ENCODE measurements at places on chromosomes 6 and 20. TPM values are rescaled to one million over a fixed set of nuclear protein-coding genes. Genes with fewer than 3 reads are reported as not detected.
A peak's percentile ranks its signal among the peaks of the same experiment; 100 is the strongest.

RAB23 gene
- total RNA-seq, result 0.07 TPM

GRCh38 chr6:156587751-156588301 lies 189.4 kb upstream of the ARID1B start:
- DNase-seq, result no peak

DNA sequence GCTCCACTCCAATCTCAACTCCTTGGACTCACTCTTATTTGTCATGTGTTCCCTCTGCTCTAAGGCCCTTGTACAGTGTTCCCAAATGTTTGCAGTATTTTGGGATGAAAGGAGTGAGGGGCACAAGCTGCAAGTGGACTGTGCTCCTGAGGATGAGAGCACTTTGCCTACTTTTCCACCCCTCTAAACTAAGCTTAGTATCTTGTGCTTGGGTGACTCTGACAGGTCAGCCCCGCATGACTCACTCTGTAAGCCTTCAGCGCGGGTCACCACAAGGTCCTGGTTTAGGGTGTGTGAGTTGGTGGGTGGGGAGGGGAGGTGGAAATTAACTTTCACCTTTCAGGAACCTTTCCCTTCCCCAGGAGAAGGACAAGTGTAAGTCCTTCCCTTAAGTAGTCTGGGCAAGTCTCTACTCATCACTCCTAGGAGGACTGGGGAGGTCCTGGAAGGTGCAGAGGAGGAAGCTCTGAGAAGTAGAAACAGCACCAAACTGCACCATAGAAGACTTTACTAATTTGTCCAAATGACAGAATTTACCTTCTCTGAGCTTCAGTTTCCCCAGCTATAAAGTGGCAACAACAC lies 68.8 kb upstream of the EPB41L1 start:
- no peak for DNase-seq

GRCh38 chr6:87656857-87657256 lies 45.2 kb downstream of the AKIRIN2 start:
- no peak for DNase-seq

DNA sequence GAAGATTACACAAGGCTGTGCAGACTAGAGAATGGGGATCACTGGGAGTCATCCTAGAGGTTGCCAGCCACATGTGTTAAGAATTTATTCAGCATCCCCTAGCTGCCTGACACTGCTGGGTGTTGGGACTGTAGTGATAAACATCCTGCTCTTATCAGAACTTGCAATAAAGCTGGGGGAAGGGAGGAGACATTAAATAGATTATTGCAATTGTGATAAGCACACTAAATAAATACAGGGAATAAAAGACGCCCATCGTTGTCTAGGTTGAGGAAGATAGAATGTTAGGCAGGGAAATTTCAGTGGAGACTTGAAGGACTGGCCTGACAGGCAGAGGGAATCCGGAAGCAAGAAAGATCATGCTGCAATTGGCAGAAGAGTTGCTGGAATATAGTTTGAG lies 33.2 kb upstream of the TRAM2 start:
- no peak for DNase-seq

C6orf15 gene
- not detected for total RNA-seq

DNA sequence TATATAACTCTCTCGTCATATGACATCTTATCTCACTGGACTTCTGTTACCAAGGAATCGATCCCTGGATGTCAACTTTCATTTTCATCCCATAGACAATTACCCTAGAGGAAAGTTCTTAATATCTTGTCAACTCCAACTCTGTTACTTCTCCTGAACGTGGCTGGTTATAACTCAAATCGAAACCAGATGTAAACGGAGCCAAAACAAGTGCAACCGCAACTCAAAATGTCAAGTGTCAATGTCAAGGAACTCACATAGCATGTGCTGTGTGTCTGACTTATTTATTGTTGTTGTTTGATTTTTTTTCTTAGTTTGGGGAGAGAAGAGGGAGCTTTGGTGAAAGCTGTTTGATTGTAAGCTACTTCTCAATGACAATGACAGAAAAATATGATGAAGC lies 108.6 kb downstream of the VIP start:
- no peak for DNase-seq

- no peak for DNase-seq
Observed at GRCh38 chr6:30334075-30334783, 7.5 kb downstream of the TRIM39 start.

- no peak for DNase-seq
Observed at GRCh38 chr6:91437315-91437729, 850.5 kb upstream of the MAP3K7 start.

NKX2-4 gene
- not detected for total RNA-seq

FHL5 gene
- not detected for total RNA-seq

- DNase-seq, result no peak
Observed at GRCh38 chr6:110778333-110778732, 36.9 kb downstream of the CDK19 start.

- DNase-seq, result no peak
Observed at GRCh38 chr6:22530506-22530905, 38.9 kb upstream of the HDGFL1 start.

TAP2 gene
- 165 TPM for total RNA-seq

SSTR4 gene
- not detected for total RNA-seq

TPX2 gene
- 5.4 TPM for total RNA-seq

DNA sequence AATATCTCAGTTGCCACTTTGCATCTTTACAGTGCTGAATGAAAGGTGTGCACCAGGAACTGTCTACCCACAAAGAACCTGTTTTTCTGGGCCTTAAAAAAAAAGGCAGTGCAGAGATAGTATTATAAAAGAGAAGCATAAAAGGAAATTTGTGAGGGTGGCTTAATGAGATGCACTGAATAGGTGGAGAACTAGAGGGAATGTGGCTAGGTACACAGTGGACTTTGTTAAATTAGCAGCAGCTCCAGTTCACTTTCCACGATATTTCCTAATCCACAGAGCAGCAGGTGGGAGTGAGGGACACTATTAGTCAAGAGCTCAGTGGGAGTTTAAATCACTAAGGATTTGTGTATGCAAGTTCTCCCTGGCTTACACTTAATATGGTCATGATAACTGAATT lies 38.8 kb downstream of the MAP7 start:
- no peak for DNase-seq

GRCh38 chr20:63411151-63411897 lies 50.2 kb upstream of the CHRNA4 start:
- no peak for DNase-seq

GRCh38 chr6:11064836-11065235 lies 20.7 kb upstream of the ELOVL2 start:
- no peak for DNase-seq

DNA sequence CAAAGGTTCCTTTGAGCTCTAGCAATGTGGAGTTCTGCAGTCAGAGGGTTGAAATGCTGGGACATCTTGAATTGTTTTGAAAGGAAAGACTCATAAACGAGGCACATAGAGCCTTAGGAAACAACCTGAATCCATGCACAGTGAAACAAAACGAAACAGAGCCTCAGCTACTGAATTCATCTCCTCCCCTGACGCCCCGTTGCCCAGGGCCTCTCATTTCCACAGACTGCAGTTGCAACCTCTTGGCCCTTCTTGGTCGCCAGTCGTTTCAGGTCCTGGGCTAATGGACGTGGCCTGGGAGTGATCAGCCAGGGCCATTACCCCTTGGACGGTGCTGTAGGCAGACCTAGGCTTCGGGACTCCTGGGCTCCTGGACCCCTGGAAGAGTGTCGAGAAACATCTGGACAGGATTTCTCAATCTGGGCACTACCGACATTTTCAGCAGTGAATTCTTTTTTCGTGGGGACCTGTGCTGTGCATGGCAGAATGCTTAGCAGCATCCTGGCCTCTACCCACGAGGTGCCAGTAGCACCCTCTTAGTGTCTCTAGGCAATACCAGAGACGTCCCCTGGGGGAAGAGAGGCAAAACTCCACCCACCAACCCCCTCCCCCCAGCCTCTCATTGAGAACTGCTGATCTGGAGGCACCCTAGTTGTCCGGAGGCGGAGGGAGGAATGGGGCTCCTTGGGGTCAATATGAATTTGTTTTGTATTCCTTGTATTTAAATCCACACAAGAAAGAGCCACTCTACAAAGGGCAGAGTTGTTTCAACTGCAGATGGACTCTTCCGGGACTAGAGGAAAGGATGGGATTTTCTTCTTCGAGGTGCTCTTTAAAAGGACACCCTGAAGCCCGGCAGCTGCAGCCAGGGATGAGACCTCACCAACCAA lies 50.2 kb downstream of the TMEM242 start:
- peak; percentile 26 for DNase-seq

SLC4A11 gene
- 0.52 TPM for total RNA-seq

DNA sequence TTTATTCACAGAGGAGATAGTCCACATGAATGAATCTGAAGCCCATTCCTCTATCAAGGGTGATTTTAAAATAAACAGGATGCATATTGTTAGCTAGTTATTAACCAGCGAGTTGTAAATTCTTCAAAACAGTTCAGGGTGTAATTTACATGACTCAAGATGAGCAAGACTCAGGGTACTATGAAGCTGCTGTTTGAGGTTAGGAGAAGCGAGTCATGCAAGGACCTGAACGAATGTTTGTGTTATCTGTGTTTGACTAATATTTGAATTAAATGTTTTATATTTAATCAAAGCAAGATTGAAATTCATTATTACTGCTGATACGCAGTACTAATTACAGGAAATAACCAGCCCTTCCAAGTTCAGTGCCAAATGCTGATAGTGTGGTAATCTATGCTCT lies 191.1 kb downstream of the SAMD5 start:
- DNase-seq, result no peak

GRCh38 chr6:66096679-66097078 lies 389.7 kb upstream of the EYS start:
- no peak for DNase-seq

PDCD2 gene
- 50.6 TPM for total RNA-seq

- DNase-seq, result no peak
Observed at GRCh38 chr6:52130440-52130839, 43.0 kb upstream of the PKHD1 start.

THBS2 gene
- not detected for total RNA-seq

LTB gene
- total RNA-seq, result 493 TPM

DNA sequence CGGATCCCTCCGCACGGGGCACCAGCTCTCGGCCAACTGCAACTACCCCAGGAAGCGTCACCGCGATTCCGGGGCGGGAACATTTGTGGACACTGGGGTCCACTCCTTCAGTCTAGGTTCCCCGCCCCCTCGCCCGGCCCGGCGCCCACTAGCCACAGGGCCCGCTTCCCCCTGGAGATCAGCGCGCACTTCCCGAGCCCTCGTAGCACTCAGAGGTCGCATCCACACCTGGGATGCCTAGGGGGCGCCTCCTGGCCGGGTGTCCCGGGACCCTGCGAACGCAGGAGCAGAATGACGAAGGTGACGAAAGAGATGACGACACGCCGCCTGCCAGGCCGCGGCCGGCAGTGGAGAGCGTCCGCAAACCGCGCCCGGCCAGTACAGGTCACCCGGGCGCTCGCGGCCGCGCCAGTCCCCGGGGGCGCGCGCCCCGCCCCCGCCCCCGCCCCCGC lies 309 bp upstream of the AIG1 start:
- peak; percentile 80 for DNase-seq

DNA sequence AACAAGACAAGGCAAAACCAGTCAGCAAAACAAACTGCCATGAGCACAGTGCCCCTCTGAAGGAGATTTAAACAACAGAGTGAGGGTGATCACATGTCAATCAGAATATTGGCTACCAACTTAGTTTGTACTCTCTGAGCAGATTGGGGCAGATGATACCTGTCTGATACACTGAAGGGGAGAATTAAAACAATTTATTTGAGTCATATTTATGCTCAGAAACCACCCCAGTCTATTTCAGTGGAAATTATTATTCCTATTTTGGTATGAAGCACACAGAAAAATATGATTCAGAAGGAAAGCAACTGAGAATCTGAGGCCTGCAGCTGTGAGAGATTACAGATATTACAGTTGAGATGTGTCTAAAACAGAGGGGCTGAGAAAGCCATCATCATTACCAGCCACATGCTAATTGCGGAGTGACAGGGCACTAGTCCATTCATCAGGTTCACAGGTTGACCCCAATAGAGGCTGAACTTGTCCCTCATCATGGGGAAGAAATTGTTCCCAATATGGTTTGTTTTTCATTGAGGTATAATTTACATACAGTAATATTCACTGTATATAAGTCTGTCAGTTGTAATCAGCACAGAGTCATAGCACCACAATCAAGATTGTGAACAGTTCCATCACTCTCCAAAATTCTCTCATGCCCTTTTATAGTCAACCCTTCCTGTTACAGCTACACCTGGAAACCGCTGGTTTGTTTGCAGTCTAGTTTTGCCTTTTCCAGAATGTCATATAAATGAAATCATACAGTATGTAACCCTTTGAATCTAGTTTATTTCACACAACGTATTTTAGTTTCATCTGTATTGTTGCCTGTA lies 134.5 kb downstream of the AKAP7 start:
- no peak for DNase-seq

- DNase-seq, result no peak
Observed at GRCh38 chr20:41783423-41784208, 165.4 kb upstream of the CHD6 start.

Data from CD4-positive, CD25-positive, alpha-beta regulatory T cell (primary cell).